ENCODE measurements at places on chromosomes 11 and 22. TPM values are rescaled to one million over a fixed set of nuclear protein-coding genes. Genes with fewer than 3 reads are reported as not detected.

The LMO2 gene
- 3.9 TPM for total RNA-seq

The LRRC74B gene
- not detected for total RNA-seq

The HPX gene
- total RNA-seq: 0.63 TPM

The OVOL1 gene
- 5.1 TPM for total RNA-seq

The TRPC6 gene
- total RNA-seq: 4.4 TPM

The ZP1 gene
- not detected for total RNA-seq

- no peak overlapping the region for H3K4me3 ChIP-seq
- no peaks in the 10 kb centered on the region for H3K27me3 ChIP-seq
- no peak for DNase-seq
- peaks cover 6% of the 10 kb centered on the region for H3K36me3 ChIP-seq
Measured at GRCh38 chr22:23892130-23892529, 2.1 kb upstream of the MIF start.

DNA sequence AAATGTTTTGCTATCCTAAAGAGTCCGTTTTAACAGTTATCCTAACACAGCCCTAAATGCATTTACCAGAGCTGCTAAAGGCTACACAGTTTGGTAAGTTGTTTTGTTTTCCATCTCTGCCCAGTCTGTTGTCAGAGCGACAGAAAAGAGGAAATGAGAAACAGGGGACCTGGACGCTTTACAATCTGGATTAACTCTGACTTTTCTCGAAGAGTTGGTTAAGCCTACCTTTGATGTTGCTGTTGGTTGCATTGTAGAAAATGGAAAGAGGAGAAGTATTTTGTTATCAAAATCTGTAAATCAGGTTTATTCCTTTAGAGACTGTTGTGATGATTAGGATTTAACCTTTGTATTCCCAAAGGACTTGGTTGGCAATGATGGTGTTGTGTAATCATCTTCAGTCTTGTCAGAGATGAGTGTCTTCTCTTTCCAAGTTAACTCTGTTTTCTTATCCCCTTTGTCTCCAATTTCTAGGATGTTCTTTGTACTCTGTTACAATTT, 481 bp downstream of the ANGPTL5 start:
- DNase-seq: peak; percentile 13
- no peaks in the 10 kb centered on the region for H3K36me3 ChIP-seq
- no peaks in the 10 kb centered on the region for H3K27me3 ChIP-seq
- peaks cover 29% of the 10 kb centered on the region for H3K4me1 ChIP-seq

GRCh38 chr22:47102648-47103047, 340.2 kb downstream of the TBC1D22A start:
- peaks cover 10% of the 10 kb centered on the region for H3K4me1 ChIP-seq
- DNase-seq: peak; percentile 93
- no peaks in the 10 kb centered on the region for H3K36me3 ChIP-seq

DNA sequence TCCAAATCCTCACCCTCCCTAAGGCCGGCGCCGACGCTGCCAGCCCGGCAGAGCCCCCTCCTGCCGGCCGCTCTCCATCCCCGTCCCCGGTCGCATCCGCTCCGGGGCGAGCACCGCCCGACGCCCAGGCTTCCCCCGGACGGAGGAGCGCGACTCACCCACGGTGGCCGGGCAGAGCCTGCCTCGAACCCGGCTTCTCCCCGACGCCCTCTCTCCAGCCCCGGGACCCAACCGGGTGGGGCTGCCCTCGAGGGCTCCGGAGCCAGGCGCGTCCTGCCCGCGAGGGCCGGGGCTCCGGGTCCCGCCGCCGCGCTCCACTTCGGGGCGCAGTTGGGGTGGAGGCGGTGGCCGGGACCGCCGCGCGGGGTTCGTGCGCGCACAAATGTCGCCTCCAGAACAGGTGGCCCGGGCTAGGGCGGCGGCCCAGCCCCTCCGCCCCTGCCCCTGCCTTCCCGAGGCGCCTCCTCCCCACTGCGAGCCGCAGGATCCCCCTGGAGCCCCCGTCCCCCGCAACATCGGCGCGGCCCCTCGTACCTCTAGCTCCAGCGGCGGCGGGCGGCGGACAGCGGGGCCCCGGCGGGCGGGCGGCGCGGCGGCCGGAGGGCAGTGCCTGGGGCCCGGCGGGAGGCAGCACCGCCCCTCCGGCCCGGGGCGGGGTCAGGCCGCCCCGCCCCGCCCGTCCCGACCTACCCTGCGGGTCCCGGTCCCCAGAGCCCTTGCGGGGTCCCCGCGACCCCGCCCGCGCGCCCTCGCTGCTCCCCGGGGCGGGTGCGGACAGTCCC, at the start of gene A4GALT:
TSS of gene A4GALT (minus strand) at position 608 of the 782 bp plus-strand sequence. CDS start 26,919 bp downstream, outside the sequence.
- H3K27ac ChIP-seq: no peak within 1 kb of the TSS
- H3K27me3 ChIP-seq: peaks cover 26% of the 10 kb centered on the region
- H3K4me1 ChIP-seq: peaks cover 30% of the 10 kb centered on the region
- no peaks in the 10 kb centered on the region for H3K36me3 ChIP-seq
- peak; percentile 54 for DNase-seq
- H3K4me3 ChIP-seq: peak within 1 kb of the TSS; percentile 78

DNA sequence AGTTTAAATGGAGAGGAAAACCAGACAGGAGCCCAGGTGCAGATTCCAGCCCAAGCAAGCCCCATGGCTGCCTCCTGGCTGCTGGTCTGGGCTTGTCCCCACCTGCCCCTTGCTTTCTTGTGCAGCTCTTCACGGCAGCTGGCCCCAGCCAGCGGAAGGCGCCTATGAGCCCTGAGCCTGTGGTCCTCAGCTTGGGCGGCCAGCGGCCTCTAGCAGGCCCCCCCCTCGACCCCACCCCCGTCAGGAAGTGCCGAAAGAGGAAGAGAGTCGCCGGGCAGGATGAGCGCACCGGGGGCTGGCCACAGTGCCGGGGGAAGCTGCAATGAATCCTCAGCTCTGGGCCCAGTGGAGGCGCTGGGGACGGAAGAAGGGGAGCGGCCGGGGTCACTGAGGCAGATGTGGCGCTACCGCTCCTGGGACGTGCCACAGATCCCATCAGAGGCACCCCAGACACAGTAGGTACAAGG, 2.1 kb upstream of the DGKZ start:
- peaks cover 87% of the 10 kb centered on the region for H3K4me1 ChIP-seq
- H3K4me3 ChIP-seq: peak overlapping the region; percentile 55
- peaks cover 7% of the 10 kb centered on the region for H3K27me3 ChIP-seq
- H3K27ac ChIP-seq: peak overlapping the region; percentile 84
- H3K36me3 ChIP-seq: no peaks in the 10 kb centered on the region

DNA sequence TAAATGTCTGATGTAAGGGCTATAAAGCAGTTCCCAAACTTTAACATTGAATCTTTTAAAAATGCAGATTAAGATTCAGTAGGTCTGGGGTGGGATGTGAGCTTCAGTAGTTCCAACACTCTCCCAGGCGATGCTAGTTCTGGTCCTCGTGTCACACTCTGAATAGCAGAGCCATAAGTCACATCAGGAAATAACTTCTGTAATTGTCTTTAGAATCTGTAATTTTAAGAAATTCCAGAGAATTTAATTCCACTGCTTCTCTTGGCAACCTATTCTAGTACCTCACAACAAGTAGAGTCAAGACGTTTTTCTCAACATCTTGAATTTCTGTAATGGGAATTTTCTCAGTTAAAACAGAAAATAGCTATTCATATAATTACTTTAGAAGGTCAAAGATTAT, 223.1 kb downstream of the TMEM135 start:
- H3K4me3 ChIP-seq: no peak overlapping the region
- no peaks in the 10 kb centered on the region for H3K27me3 ChIP-seq
- H3K4me1 ChIP-seq: no peaks in the 10 kb centered on the region
- no peak for DNase-seq
- H3K27ac ChIP-seq: no peak overlapping the region

DNA sequence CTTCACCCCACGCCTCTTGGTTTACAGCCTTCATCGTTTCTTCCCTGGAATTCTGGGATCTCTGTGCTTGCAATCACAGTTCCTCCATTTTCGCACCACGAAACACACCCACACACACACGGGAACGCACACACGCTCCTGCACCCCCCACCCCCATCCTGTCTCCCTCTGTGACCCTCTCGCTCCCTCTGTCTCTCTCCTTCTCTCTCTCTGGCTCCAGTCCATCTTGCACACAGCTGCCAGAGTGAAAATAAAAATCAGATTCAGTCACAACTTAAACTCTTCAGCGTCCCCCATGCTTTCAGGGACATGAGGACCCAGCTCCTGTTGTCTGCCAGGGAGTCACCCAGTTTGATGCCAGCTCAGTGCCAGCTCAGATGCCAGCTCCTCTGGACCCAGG, 3.0 kb downstream of the GAL start:
- no peak for DNase-seq
- H3K36me3 ChIP-seq: peaks cover 18% of the 10 kb centered on the region
- peaks cover 20% of the 10 kb centered on the region for H3K4me1 ChIP-seq
- peaks cover 33% of the 10 kb centered on the region for H3K27me3 ChIP-seq
- no peak overlapping the region for H3K27ac ChIP-seq
- no peak overlapping the region for H3K4me3 ChIP-seq

GRCh38 chr11:95660038-95660437, 129.5 kb downstream of the FAM76B start:
- no peaks in the 10 kb centered on the region for H3K36me3 ChIP-seq
- H3K27me3 ChIP-seq: no peaks in the 10 kb centered on the region
- no peaks in the 10 kb centered on the region for H3K4me1 ChIP-seq
- H3K4me3 ChIP-seq: no peak overlapping the region
- no peak overlapping the region for H3K27ac ChIP-seq

DNA sequence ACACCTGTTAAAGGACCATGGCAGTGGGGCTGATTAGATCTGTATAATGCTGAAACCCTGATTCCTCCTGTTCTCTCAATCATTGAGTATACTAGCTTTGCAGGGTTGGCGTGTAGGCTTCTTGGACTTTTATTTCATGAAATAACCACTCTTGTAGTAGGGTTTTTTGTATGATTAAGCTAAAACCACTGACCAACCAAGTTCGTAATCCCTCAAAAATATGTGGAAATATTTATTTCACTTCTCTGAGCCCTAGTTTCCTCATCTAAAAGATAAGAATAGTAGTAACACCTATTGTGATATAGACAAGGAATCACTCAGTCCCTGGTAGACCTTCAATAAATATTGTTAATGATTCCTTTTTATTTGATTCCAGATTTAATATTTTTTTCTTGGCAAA, 4.2 kb downstream of the API5 start:
- peaks cover 9% of the 10 kb centered on the region for H3K36me3 ChIP-seq
- peaks cover 8% of the 10 kb centered on the region for H3K4me1 ChIP-seq
- no peaks in the 10 kb centered on the region for H3K27me3 ChIP-seq
- H3K4me3 ChIP-seq: no peak overlapping the region
- H3K27ac ChIP-seq: no peak overlapping the region

DNA sequence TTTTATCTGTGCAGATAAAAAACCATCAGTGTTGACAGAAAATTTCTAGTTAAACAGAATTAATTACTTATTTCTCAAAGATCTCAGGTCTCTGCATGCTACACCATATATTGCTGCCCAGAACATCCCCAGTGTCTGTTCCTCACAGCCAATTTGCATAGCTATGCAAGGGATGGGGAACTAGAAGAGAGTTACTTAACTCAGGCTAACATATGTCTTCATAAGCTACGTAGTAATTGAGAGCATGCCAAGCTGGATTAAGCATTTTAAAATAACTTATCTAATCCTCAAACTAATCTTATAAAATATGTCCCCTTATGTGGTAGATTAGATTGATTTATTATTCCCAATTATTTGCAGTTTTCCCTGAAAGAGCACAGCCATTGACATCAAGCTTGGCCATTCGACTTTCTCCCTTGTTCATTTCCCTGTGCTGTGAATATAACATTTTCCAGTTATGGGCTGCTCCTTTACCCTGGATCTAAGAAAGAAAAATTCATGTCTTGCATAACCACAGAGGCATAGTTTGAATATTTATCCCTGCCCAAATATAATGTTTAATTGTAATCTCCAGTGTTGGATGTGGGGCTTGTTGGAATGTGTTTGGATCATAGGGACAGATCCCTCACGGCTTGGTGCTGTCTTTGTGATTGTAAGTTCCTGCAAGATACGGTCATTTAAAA, 69.1 kb downstream of the C11orf87 start:
- H3K27me3 ChIP-seq: no peaks in the 10 kb centered on the region
- H3K27ac ChIP-seq: no peak overlapping the region
- DNase-seq: peak; percentile 38
- H3K4me3 ChIP-seq: no peak overlapping the region
- H3K4me1 ChIP-seq: no peaks in the 10 kb centered on the region

- no peak overlapping the region for H3K4me3 ChIP-seq
- no peak overlapping the region for H3K27ac ChIP-seq
- H3K36me3 ChIP-seq: no peaks in the 10 kb centered on the region
- H3K27me3 ChIP-seq: no peaks in the 10 kb centered on the region
Measured at GRCh38 chr22:29788339-29789279, 21.4 kb downstream of the UQCR10 start.

- H3K4me3 ChIP-seq: no peak overlapping the region
- no peaks in the 10 kb centered on the region for H3K27me3 ChIP-seq
- no peaks in the 10 kb centered on the region for H3K36me3 ChIP-seq
- DNase-seq: no peak
- H3K27ac ChIP-seq: no peak overlapping the region
Measured at GRCh38 chr22:38935023-38935422, 22.4 kb upstream of the APOBEC3A start.

GRCh38 chr22:45389546-45389945, 23.9 kb downstream of the SMC1B start:
- H3K4me3 ChIP-seq: no peak overlapping the region
- no peaks in the 10 kb centered on the region for H3K36me3 ChIP-seq
- H3K27ac ChIP-seq: no peak overlapping the region
- DNase-seq: no peak
- H3K27me3 ChIP-seq: no peaks in the 10 kb centered on the region

GRCh38 chr11:2156416-2157182, 4.4 kb downstream of the INS start:
- DNase-seq: peak; percentile 72
- H3K27me3 ChIP-seq: no peaks in the 10 kb centered on the region
- no peaks in the 10 kb centered on the region for H3K36me3 ChIP-seq

- no peak overlapping the region for H3K4me3 ChIP-seq
- H3K27ac ChIP-seq: no peak overlapping the region
- DNase-seq: no peak
- no peaks in the 10 kb centered on the region for H3K27me3 ChIP-seq
- H3K4me1 ChIP-seq: no peaks in the 10 kb centered on the region
Measured at GRCh38 chr22:34805771-34806170, 260.2 kb upstream of the ISX start.

GRCh38 chr11:109362059-109362458, 59.9 kb upstream of the C11orf87 start:
- no peaks in the 10 kb centered on the region for H3K27me3 ChIP-seq
- no peak overlapping the region for H3K27ac ChIP-seq
- no peaks in the 10 kb centered on the region for H3K4me1 ChIP-seq

DNA sequence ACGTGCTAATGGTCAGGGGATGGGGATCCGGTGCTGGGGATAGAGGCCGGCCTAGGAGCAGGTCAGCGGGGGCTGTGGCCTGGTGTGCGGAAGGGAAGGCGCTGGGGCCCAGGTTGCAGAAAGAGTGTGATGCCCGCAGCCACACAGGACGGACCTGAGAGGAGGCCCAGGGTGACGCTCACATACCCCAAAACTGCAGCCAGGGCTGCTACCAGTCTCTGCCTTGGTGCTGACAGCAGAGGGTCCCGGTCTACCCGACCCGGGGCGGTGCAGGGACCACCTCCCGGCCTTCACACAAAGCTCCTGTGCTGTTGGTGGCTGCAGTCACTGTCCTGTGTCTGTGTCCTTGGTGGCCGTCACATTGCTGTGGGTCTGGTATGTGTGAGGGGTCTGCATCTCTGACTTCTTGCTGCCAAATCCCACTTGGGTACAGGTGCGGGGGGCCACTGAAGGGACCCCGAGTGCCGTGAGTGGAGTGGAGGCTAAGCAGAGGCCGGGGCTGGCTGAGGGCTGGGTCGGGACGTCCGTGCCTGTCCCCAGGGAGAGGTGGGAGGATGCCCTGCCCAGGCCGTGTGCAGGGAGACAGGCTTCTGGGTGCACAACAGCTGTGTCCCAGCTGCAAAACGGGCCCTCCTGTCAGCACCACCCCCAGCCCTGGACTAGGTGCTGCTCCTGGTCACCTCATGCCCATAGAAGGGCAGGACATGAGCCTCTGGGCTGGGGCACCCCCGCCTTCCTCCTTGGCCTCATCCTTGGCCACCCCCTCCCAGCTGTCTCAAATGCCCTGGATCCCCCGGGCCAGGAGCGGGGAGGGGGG, 1.5 kb downstream of the LSP1 start:
- no peaks in the 10 kb centered on the region for H3K4me1 ChIP-seq
- DNase-seq: no peak
- no peaks in the 10 kb centered on the region for H3K27me3 ChIP-seq
- H3K27ac ChIP-seq: no peak overlapping the region
